ENCODE measurements at places on chromosomes 7 and 10. TPM values are rescaled to one million over a fixed set of nuclear protein-coding genes. Genes with fewer than 3 reads are reported as not detected.
A peak's percentile ranks its signal among the peaks of the same experiment; 100 is the strongest.

- H3K4me3 ChIP-seq = no peak overlapping the region
- DNase-seq = no peak
- no peak overlapping the region for H3K27ac ChIP-seq
These were observed 235.2 kb downstream of the COBL start for GRCh38 chr7:51081270-51081890.

DNA sequence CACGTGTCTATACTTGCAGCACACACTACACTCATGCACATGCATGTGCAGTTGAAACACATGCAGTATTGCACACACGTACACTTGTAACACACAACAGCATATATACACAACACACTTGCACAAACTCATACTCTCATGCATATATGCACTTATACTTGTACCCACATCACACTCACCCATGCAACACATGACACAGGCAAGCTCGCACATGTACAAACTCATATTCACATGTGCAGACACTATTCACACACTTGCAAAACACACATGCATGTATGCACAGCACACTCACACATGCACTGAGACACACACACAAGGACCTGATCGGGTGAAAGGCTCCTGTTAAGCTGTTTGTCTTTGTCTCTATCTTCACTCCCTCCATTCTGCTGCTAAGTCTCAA lies 169.8 kb downstream of the ZMYND11 start:
- no peak for DNase-seq
- peaks cover 6% of the 10 kb centered on the region for H3K36me3 ChIP-seq
- H3K4me1 ChIP-seq = no peaks in the 10 kb centered on the region
- H3K27me3 ChIP-seq = no peaks in the 10 kb centered on the region
- no peak overlapping the region for H3K27ac ChIP-seq

Gene MACC1
- total RNA-seq = 2.0 TPM

Gene FEZF1
- total RNA-seq = 0.41 TPM

DNA sequence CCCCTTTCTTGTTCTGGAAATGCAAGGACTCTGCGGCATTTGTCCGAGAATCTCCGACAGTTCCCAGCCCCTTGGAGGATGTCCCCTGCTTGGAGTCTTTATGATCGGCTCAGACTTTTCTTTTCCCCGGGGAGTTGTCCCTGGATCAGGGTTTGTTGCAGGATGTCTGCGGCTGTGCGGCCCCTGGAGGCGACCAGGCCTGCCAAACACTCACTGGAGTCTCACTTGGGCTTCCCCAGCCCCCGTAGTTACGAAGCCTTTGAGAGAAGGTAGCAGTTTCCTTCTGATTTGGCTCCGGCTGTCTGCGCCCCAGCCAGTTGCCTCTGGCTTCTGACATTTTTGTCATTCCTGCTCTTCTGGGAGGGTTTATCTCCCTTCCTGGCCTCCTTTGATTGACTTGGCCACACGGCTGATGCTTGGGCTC lies 16.1 kb downstream of the COL26A1 start:
- no peaks in the 10 kb centered on the region for H3K27me3 ChIP-seq
- H3K4me3 ChIP-seq = no peak overlapping the region
- H3K27ac ChIP-seq = peak overlapping the region; percentile 75
- peaks cover 6% of the 10 kb centered on the region for H3K36me3 ChIP-seq

Gene CCDC172
- total RNA-seq = not detected

DNA sequence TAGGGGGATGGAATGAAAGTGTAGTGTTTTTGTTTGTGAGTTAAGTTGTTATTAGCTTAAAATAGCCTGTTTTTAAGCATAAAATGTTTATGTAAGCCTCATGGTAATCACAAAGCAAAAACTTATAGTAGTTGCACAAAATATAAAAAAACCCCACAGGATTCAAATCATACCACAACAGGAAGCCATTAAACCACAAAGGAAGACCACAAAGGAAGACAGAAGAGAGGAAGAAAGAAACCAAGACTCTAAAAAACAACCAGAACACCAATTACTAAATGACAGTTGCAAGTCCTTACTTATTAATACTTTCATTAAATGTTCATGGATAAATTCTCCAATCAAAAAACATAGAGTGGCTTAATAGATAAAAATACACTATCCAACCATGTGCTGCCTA lies 63.6 kb downstream of the ANKRD7 start:
- H3K27ac ChIP-seq = no peak overlapping the region
- no peaks in the 10 kb centered on the region for H3K36me3 ChIP-seq
- no peaks in the 10 kb centered on the region for H3K27me3 ChIP-seq
- H3K4me3 ChIP-seq = no peak overlapping the region
- DNase-seq = no peak

Gene MYO1G
- 0.25 TPM for total RNA-seq

DNA sequence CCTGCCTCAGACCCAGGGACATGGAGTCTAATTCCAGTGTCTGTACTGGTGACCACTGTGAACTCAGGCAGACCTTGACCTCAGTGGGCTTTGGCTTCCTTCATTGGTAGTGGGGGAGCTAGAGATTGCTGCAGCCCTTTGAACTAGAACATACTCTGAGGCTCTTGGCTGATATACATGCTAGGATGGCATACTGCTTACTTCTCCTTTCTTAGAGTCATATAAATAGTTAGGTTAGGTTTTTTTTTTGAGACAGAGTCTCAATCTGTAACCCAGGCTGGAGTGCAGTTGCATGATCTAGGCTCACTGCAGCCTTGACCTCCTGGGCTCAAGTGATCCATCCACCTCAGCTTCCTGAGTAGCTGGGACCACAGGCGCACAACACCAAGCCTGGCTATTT lies 49.7 kb downstream of the TMEM178B start:
- peaks cover 6% of the 10 kb centered on the region for H3K4me1 ChIP-seq
- DNase-seq = no peak
- H3K4me3 ChIP-seq = no peak overlapping the region
- no peaks in the 10 kb centered on the region for H3K27me3 ChIP-seq

DNA sequence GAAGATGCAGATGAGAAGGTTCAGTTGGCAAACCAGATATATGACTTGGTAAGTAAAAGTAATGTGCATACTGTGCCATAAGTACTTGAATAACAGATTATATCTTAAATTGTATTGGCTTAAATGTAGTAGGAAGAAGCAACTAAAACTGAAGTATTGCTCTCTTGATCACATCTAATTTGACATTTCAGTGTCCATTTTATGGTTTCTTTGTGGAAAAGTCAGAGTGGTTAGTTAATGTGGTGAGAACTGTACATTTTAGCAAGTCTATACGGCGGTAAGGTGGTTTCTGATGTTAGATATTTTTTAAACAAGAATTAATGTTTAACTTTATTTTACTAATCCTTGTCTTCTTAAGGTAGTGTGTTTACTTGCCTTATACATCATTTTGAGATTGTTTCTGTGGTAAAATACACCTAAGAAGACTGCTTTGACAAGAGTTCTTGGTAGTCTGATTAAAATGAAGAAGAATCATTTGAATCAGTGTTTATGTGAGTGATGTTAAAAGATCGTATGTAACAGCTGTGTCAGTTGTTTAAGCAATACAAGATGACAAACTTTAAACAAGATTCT lies 5.1 kb downstream of the ING3 start:
- DNase-seq = no peak
- H3K36me3 ChIP-seq = peaks cover 42% of the 10 kb centered on the region
- no peak overlapping the region for H3K4me3 ChIP-seq
- H3K27me3 ChIP-seq = no peaks in the 10 kb centered on the region

Gene PLAU
- total RNA-seq = 2.7 TPM

DNA sequence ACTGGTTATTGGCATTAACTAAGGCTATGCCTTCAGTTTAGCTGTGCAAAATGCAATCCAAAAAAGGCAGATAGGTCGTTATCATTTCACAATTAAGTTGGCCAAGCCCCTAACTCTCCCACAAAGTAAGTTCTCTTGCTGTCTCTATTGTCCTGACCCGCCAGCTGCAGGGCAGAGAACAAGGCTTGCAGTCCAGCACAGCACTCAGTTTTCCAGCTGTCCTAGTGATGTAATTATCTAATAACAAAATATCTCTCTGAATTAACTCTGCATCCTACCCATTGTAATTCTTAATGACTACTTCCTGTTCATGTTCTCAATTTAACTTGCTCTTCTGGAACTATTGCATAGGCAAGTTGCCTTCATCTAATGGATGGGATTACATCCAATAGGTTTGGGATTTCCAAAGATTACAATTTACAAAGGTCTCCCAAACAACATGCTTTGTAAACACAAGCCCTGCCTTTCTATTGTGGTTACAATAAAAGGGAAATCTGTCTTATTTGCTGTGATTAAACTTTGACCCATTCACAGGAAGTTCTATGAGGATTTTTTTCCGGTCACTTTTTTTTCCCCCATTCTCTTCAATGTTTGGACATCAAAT lies 55.2 kb downstream of the CDK6 start:
- H3K4me1 ChIP-seq = peaks cover 17% of the 10 kb centered on the region
- peaks cover 4% of the 10 kb centered on the region for H3K36me3 ChIP-seq
- H3K4me3 ChIP-seq = no peak overlapping the region
- no peaks in the 10 kb centered on the region for H3K27me3 ChIP-seq

GRCh38 chr7:47095946-47096345 lies 486.0 kb downstream of the TNS3 start:
- DNase-seq = no peak

- H3K4me3 ChIP-seq = no peak overlapping the region
- DNase-seq = peak; percentile 28
- no peak overlapping the region for H3K27ac ChIP-seq
These were observed 40.2 kb upstream of the SYPL1 start for GRCh38 chr7:106152313-106152665.

All from endodermal cell (in vitro differentiated cells).